Activated CD4-positive, alpha-beta T cell treated with anti-CD3 and anti-CD28 coated beads for 36 hours (primary cell): ENCODE measurements at places on chromosomes 12 and 14.

DNA sequence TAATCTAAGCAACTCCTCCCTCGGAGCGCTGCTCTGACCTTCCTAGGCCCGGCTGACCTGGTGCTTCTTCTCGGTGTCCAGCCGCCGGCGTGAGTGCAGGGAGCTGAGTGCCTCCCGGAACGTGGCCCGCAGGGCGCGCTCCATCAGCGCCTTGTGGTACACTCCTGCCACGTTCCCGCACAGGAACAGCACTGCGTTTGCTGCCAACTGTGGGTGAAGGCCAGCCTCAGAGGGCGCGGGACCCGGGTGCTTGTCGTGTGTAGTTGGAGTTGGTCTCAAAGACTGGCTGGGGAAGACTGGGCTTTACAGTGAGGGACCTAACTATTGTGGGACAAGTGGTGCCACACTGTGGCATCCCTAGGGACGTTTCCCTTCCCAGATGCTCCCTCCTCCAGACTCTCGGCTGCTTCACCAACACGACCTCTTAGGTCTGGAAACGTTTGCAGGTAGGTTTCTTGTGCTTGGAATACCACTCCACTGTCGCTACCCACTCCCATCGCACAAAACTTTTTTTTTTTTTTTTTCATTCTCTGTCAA lies 3.1 kb downstream of the ADCY4 start:
- DNase-seq, result peak; percentile 33

DNA sequence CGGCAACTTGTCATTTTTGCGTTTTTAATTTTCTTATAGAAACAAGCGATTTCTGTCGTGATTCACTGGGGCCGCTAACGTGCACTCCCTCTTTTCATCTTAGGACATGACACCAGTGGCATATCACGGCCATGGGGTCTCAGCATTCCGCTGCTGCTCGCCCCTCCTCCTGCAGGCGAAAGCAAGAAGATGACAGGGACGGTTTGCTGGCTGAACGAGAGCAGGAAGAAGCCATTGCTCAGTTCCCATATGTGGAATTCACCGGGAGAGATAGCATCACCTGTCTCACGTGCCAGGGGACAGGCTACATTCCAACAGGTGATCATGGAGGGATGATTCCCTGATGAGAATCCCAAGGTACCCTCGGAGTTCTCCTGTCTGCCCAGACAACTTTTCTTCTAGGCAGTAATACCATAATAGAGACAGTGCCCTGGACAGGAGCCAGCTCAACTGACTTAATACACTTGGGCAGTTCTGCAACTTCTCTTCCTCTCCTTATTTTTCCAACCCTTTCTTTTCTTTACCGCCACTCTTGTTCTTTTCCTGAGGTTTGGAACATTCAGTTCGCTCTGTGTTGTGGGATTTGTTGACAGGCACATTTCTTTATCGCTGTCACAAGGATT lies 821 bp downstream of the TMEM106C start:
- DNase-seq, result peak; percentile 40

DNA sequence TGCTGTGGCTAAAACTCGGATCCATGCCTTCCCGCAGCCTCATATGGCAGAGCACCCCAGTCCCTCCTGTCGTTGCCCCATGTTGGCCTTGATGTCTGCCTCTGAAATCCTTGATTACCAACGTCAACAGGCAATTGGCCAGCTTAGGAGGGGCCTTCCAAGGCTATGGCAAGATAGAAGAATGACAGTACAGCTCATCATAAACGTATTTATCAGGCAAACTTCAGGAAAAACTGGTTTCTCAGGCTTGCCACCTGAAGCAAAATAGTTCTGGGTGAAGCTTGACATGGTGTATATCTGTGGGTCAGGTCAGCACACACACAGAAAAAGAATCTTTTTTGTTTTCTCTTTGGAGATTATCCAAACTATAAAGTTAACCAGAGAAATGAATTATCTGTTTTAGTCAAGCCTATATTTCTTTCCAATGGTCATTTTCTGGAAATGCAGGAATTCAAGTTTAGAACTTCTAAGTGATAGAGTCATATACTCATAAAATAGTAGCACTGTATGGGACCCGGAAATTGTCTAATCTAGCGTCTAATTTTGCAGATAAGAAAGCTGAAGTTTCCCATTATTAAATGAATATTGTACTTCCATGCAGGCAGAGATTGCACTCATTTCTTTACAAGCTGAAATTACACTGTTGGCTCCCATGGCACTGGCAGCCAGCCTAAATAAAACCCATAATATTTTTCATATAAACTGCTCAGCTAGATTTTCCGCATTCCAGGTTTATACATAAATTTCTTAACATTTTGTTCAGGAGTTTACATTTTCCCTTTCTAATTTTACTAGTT lies 24.4 kb upstream of the DUSP16 start:
- no peak for DNase-seq

- peak; percentile 8 for DNase-seq
Measured at GRCh38 chr14:29805415-29806123, 122.1 kb downstream of the PRKD1 start.

GRCh38 chr14:100692256-100692655 lies 34.4 kb upstream of the DLK1 start:
- no peak for DNase-seq

- no peak for DNase-seq
Measured at GRCh38 chr12:59620326-59620725, 24.5 kb downstream of the SLC16A7 start.
